ENCODE measurements at places on chromosomes 13 and 19. TPM values are rescaled to one million over a fixed set of nuclear protein-coding genes. Genes with fewer than 3 reads are reported as not detected.

The KLK15 gene
- total RNA-seq: not detected

The FRY gene
- total RNA-seq: 0.11 TPM

The ALKBH7 gene
- 73.0 TPM for total RNA-seq

The IL4I1 gene
- not detected for total RNA-seq

The ZNF610 gene
- total RNA-seq: 0.98 TPM

The MCOLN1 gene
- 6.8 TPM for total RNA-seq

The ZSCAN1 gene
- total RNA-seq: not detected

The SPACA4 gene
- total RNA-seq: not detected

The ODAD3 gene
- total RNA-seq: not detected

The CCL25 gene
- not detected for total RNA-seq

The PDCD5 gene
- total RNA-seq: 50.3 TPM

The ZNF726 gene
- total RNA-seq: 5.9 TPM

The HIF3A gene
- 22.1 TPM for total RNA-seq

The FXYD1 gene
- total RNA-seq: not detected

The VSIG10L gene
- total RNA-seq: 2.4 TPM

The NLRP7 gene
- not detected for total RNA-seq

The LPAR2 gene
- total RNA-seq: 23.2 TPM

The MBD3L3 gene
- not detected for total RNA-seq

The TEX29 gene
- not detected for total RNA-seq

The PROSER3 gene
- total RNA-seq: 20.0 TPM

The LHFPL6 gene
- 44.0 TPM for total RNA-seq

The NEK5 gene
- total RNA-seq: not detected

The C2CD4C gene
- total RNA-seq: under 0.01 TPM

The LYPD3 gene
- total RNA-seq: 35.5 TPM

The CRB3 gene
- 0.65 TPM for total RNA-seq

The C19orf18 gene
- total RNA-seq: not detected

The ACP7 gene
- 0.22 TPM for total RNA-seq

The LILRB1 gene
- not detected for total RNA-seq

The ZNF560 gene
- 0.33 TPM for total RNA-seq
